Bronchus fibroblast of lung (primary cell): ENCODE measurements at places on chromosomes 7 and 10. TPM values are rescaled to one million over a fixed set of nuclear protein-coding genes. Genes with fewer than 3 reads are reported as not detected.

The GNAT3 gene
- not detected in 2 replicates for total RNA-seq

The ADAM22 gene
- 0.30 and 0.67 TPM in 2 replicates for total RNA-seq

The SRGN gene
- 110 TPM in 2 replicates for total RNA-seq

The MYL10 gene
- not detected in 2 replicates for total RNA-seq

The PAPOLB gene
- not detected in 2 replicates for total RNA-seq

The FAM241B gene
- 0.45 TPM in 1 of 2 replicates, not detected in the other for total RNA-seq

The SCIN gene
- not detected in 2 replicates for total RNA-seq

The IFRD1 gene
- total RNA-seq, result 22.0 and 33.0 TPM in 2 replicates

The OR2A12 gene
- not detected in 2 replicates for total RNA-seq

The TDRD1 gene
- not detected in 2 replicates for total RNA-seq

The IFIT2 gene
- total RNA-seq, result 1.8 and 2.0 TPM in 2 replicates

The NUPR2 gene
- total RNA-seq, result not detected in 2 replicates

The NKX1-2 gene
- total RNA-seq, result not detected in 2 replicates

The PIK3CG gene
- not detected in 2 replicates for total RNA-seq

The SPDYE1 gene
- not detected in 2 replicates for total RNA-seq

The STRIP2 gene
- total RNA-seq, result 5.6 and 8.6 TPM in 2 replicates

The VSTM4 gene
- total RNA-seq, result 0.34 and 0.74 TPM in 2 replicates

The OR13A1 gene
- total RNA-seq, result not detected in 2 replicates
